WERI-Rb-1 (cell line): ENCODE measurements at places on chromosomes 16 and 17.

DNA sequence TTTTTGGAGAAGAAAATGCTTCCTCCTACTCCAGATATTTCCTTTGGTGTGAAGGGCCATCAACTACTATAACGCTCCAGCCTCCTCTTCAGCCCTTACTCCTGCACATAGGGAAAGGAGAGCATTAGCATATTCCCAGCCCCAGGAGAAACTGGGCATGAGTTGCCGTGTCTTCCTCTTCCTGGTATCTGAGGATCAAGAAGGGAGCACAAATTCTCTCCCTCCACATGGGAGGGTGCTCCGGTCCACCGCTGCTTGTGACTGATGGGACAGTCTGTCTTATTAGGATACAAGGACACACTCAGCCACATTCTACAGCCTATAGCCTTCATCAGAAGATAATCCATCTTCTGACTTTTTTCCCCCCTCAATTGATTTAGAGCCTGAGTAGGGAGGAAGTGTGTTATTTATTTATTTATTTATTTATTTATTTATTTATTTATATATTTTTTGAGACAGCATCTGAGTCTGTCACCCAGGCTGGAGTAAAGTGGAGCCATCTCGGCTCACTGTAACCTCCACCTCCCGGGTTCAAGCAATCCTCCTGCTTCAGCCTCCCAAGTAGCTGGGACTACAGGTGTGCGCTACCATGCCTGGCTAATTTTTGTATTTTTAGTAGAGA lies 16.6 kb upstream of the CYB5B start:
- DNase-seq, result no peak

DNA sequence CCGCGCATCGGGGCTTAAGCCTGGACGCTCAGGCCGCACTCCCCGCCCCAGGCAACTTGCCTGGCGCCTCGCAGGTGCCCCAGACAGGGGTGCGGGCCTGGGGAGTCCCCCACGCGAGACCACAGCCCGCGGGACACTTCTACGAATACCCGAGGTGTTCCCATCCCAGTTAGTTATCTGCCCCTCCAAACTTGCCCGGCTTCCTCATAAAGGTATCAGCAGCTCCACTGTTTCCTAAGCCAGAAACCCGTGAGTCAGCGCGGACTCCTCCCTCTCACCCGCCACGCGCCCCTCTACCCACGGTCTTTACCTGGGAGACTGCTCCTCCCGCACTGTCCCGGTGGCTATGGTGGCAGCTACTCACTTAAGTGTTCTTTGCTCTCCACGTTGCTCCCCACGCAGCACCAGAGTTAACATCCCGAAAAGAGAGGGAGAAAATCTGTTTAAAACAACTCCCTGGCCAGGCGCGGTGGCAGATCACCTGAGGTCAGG lies 1.0 kb upstream of the CREBBP start:
- no peak for DNase-seq

GRCh38 chr17:50993544-50993943 lies 127.1 kb downstream of the SPAG9 start:
- DNase-seq, result no peak

GRCh38 chr17:4607773-4608187 lies 23.5 kb downstream of the SMTNL2 start:
- DNase-seq, result no peak
